Body of pancreas (tissue), 4 donors: ENCODE measurements at places on chromosomes 6 and 20. TPM values are rescaled to one million over a fixed set of nuclear protein-coding genes. Genes with fewer than 3 reads are reported as not detected.
A peak's percentile ranks its signal among the peaks of the same experiment; 100 is the strongest.

DNA sequence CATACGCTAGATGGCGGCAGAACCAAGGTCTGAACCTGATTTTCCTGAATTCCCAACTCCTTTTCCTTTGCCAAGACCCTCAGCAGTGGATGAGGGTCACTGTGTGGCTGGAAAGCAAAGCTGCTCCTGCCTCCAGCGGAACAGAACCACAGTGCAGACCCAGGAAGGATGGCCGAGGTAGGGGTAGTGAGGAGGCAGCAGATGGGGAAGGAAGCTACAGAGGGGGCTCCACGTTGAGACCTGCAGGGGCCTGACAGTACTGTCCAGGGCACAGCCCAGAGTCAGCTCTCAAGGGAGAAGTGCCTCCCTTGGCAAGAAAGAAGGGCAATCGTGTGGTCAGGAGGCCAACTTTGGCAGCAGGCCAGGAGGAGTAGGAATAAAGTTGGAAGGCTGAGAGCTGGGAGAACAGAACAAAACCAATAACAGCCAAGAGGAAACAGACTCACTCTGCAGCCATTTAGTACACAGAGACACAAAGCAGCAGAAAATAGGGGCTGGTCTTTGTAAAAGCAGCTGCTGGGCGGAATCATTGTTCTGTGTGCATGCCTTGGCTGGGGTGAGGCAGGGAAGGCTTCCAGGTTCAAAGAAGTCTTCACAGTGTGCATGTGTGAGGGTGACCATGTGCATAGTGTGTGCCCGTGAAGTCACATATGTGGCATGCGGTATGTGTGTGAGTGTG, 3.1 kb downstream of the GABRR2 start:
- peak; percentile 55 for DNase-seq

GRCh38 chr6:13688692-13689196, 22.9 kb downstream of the RANBP9 start:
- no peak for DNase-seq

- DNase-seq = no peak
Observed at GRCh38 chr20:56540415-56540814, 7.4 kb downstream of the FAM209B start.

DNA sequence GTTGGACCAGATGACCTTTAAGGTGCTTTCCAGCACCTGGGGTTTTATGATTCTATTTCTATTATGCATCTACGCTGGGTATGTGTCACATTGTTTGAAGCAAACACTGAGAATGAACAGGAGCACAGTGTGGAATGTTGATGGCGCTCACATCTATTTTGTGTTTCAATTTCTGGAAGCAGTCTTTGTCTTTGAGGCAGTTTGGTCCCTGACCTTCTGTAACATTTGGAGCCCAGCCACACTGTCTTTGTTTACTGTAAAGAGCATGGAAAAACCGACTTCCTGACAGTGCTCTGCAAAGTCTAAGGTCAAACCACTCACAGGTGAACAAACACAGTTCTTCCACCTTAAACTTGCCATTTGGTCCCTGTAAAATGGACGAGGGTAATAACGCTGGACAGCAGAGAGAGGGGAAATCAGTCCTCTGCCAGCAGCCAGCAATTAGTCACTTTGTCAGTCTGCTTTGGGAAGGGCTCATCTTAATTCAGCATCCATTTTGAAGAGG, 155.5 kb downstream of the PRL start:
- no peak for DNase-seq

DNA sequence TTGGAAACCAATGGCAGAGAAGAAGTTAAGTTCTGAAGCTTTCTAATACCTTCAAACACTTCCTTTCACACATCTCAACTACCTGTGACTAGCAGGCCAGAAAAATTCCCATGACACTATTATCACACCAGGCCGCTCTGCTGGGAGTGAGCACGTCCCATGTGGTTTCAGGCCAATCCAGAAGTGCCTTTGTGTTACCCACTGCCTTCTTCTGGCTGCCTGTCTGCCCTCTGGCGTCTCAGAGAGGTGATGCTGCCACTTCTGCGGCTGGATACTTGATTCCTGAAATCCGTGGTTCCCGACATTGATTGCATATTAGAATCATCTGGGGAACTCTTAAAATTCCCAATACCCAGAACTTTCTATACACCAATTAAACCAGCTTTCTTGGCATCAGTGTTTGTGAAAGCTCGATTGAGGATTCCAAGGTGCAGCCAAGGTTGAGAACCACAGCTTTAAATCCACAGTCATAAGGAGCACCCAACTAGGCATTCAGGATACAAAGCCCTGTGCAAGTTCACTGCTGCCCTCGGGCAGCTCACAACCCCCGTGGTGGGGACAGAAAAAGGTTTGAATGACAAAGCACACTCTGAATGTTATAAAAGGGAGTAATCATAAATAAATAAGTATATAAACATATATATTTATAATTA, 65.6 kb downstream of the STMND1 start:
- peak; percentile 78 for DNase-seq

GRCh38 chr20:42430598-42430997, 759.1 kb downstream of the PTPRT start:
- DNase-seq = no peak

DNA sequence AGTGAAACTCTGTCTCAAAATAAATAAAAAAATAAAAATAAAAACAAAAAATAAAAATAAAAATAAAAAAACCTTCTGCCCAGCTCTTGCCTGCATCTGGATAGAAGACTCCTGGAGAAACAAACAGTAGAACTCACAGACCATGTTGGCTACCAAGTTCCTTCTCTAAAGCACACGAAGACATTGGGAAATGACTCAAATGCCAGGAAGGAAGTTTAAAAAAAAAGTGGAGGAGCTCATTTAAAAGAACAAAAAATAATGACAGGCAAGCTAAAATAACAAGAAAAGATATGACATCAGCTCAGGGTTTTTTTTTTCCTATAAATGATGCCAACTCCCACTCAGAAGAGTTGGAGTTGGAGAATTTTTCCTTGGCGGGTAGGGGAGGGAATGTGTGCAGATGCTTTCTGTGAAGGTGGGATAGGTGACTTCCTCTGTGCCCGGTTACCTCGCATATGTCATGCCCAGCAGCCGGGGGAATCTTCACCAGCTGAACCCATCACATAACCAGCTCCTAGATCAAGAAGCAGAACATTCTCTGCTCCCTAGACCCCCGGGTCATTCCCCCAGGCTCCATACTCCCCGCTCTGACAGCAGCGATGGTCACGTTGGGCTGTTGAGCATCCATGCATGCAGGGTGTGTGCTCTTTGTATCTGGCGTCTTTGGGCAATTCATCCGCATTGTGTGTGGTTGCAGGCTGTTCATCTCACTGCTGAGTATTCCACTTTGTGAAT, 17.3 kb upstream of the CD93 start:
- DNase-seq = no peak

GRCh38 chr6:43246301-43247113, 3.2 kb downstream of the TTBK1 start:
- DNase-seq = peak; percentile 80

- no peak for DNase-seq
Observed at GRCh38 chr6:142867988-142868812, 76.8 kb downstream of the HIVEP2 start.

DNA sequence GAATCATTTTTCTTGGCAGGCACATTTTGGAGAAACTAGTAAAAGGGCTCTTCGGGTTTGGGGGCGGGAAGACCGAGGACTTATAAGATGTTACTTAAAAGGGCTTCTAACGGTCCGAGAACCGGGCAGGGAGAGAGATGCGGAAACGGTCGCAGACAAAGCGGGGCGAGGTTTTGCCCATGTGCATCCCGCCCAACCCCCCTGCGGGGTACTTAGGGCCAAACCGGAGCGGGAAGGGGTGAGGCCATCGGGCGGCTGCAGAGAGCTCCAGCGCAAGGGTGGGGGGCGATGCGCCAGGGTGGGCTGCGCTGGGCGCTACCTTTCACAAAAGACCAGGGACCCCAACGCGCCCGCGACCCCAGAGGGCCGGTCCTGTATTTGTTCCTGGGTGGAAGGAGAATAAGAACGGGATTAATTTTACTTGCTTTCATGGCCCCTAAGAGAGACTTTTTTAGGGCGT, 616 bp downstream of the TUBB start:
- peak; percentile 70 for DNase-seq

DNA sequence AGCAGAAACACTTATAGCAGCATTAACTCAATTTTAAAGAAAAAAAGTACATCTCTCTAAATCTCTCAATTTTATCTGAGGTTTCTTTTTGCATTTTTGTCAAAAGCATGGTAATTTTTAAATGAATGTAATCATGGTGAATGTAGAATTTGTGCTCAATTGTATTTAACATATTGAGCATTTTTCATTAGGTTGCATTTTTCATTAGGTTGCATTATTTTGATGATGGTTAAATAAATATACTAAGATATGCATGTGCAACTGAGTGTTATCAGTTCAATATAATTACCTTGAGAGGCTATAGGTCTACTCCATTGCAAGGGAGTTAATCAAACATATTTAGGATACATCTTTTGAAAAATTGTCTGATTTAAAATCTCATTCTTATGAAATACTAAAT, 355.1 kb upstream of the SPTLC3 start:
- no peak for DNase-seq

DNA sequence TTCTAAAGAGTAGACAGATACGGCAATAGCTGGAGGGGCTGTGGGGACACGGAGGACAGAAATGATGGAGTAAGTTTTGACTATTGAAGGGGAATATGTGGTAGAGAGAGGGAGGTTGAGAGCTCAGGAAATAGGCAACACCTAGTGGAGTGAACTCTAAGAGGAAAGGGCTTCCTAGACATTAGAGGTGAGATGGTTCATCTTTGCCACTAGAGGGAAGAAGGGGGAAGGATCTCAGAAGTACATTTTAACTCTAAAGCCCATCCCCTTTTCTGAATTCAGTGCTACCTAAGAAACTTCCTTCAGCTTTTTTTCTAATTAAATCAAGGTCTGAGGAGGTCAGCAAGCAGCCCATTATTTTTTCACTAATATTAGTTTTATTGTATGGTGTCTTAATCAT, 689.4 kb upstream of the MAP3K7 start:
- DNase-seq = no peak

- DNase-seq = no peak
Observed at GRCh38 chr6:118697554-118697953, 46.2 kb upstream of the CEP85L start.

- DNase-seq = no peak
Observed at GRCh38 chr6:49980898-49981297, 11.5 kb upstream of the DEFB113 start.

GRCh38 chr6:168826726-168827585, 386.0 kb downstream of the SMOC2 start:
- DNase-seq = no peak

GRCh38 chr6:35544769-35545361, 32.2 kb upstream of the TULP1 start:
- DNase-seq = no peak

DNA sequence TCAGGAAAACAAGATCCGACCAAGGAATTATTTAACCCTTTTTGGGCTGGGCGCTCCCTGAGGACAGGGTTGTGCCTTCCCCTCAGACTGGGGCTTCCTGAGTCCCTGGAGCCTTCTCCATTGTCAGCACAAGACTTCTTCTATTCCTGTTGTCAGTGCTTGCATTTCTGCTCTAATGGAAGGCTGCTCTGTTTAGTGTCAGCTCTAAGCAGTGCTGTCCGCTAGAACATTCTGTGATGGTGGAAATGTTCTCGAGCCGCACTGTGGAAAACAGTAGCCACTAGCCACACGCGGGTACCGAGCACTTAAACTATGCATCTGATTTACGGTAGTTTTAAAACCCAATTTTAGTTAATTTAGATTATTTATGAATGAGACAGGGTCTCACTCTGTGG, 64.0 kb downstream of the VEGFA start:
- DNase-seq = no peak

- DNase-seq = no peak
Observed at GRCh38 chr20:20894280-20894679, 181.8 kb upstream of the RALGAPA2 start.

DNA sequence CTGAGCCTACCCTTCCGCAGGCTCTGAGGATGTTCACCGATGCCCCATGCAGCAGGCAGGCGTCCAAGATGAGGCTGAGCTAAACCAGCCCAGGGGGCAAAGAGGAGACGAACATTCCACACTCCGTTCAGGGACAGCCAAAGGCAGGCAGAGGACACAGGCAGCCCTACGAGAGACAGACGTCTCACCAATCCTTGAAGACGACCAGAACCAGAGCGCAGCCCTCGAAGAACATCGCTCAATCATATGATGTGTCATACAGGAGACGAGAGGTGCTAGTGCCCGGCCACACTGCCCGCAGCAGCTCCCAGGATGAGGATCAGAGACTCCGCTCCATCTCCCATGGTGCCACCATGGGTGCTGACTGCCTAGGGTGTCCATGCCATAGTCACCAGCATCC, 35.6 kb upstream of the TMEM181 start:
- no peak for DNase-seq

GRCh38 chr20:55777641-55778040, 227.7 kb downstream of the CBLN4 start:
- DNase-seq = no peak

GRCh38 chr6:102340311-102340710, 946.8 kb downstream of the GRIK2 start:
- no peak for DNase-seq

GRCh38 chr20:10542442-10542841, 107.3 kb downstream of the SLX4IP start:
- no peak for DNase-seq

The MUC21 gene
- total RNA-seq = not detected

The TSBP1 gene
- not detected for total RNA-seq

The CALHM5 gene
- total RNA-seq = 0.52 TPM

The HCRTR2 gene
- not detected for total RNA-seq

The OR2H1 gene
- not detected for total RNA-seq

The DACT2 gene
- total RNA-seq = 4.9 TPM

The FUT9 gene
- 9.2 TPM for total RNA-seq
